Stimulated activated CD4-positive, alpha-beta T cell treated with anti-CD3 and anti-CD28 coated beads, Interleukin-12 subunit alpha, Interleukin-12 subunit beta, amount 100 ng/mL, for 4 hours (primary cell): ENCODE measurements at places on chromosomes 7 and 10.

GRCh38 chr10:113283189-113283588 lies 269.7 kb upstream of the HABP2 start:
- DNase-seq = no peak

- DNase-seq = no peak
These were observed 29.2 kb upstream of the KLF6 start for GRCh38 chr10:3813986-3814837.

DNA sequence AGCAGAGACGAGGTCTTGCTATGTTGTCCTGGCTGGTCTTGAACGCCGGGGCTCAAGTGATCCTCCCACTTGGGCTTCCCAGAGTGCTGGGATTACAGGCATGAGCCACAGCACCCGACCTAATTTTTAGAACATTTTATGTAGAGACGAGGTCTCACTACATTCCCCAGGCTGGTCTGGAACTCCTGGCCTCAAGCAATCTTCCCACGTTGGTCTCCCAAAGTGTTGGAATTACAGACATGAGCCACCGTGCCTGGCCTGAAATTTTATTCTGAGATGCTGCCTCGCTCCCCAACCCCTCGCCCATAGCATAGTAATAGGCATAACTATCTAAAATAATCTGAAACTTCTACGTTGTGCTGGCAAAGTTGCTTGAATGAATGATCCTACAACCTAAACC lies 21.9 kb downstream of the SFXN4 start:
- DNase-seq = no peak

DNA sequence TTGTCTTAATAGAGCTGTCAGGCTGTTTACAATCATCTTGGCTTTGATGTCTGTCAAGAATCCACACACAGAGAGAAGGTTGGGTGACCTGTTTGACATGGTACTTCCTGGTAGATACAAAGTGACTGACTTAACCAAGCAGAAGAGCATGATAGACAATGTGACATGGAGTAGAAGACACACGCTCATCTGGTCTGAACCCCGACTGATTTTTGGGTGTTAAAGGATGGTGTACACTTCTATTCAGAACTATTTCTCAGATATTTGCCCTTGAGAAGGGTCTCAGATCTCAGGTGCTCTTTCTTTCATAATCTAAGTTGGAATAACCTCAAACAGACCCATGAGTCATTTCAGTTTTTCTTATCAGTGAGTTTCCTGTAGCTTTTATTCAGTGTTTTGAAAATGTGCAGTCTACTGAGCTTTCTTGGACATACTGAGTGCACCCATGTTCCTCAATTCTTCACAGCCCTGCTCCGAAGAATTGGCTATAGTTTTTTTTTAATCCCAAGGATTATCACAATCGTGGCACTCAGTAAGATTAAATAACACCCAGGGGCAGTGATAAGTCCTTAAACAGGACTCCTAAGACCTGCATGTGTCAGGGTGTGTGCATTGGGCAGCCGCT lies 46.4 kb upstream of the NXPH1 start:
- DNase-seq = no peak

DNA sequence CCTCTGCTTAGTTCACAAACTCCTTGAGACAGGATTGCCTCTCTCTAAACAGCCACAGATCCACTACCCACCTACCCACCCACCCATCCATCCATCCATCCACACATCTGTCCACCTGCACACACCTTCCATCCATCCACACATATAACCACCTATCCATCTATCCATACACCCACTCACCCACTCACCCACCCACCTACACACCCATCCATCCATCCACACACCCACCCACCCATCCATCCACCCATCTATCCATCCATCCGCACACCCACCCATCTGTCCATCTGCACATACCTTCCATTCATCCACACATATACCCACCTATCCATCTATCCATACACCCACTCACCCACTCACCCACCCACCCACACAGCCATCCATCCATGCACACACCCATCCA lies 9.7 kb downstream of the TECPR1 start:
- DNase-seq = no peak

GRCh38 chr7:50621973-50622490 lies 56.8 kb upstream of the DDC start:
- no peak for DNase-seq

DNA sequence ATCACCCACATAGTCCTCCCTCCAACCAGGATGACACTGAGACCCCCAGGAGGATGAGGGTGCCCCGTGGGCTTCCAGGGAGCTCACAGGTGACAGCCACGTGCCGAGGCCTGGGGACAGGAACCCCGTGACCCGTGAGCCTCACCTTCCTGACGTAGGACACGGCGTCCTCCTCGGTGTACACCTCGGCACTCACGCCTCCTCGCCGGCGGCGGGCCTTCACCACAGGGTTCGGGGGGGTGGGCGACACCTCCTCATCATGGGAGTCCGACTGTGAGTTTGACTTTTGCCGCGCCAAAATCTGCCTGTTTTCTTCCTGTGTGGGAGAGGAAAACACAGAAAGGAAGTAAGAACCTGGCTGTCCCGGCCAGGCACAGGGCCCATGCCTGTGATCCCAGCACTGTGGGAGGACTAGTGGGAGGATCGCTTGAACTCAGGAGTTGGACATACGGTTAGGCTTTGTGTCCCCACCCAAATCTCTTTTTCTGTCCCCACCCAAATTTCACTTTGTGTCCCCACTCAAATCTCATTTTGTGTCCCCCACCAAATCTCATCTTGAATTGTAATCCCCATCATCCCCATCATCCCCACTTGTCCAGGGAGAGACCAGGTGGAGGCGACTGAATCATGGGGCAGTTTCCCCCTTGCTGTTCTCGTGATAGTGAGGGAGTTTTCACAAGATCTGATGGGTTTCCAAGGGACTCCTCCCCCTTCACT lies 45.9 kb upstream of the DNAAF5 start:
- DNase-seq = no peak

DNA sequence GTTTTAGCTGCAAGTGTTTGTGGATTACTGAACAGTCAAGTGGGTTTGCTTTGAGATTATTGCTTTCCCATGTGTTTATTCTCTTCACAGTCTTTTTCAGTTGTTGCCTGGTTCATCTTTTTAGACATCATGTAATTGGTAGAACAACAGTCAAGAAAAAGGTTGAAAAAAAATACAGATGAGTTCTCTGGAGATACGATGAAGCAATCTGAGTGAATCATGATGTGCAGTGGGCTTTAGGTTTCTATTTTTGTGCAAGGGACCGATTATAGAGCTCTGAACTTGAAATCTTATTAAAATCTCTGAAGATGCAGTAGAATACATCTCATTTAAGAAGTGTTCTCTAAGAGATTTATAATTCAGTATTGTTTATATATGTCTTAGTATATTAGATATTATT lies 145.7 kb downstream of the SDK1 start:
- no peak for DNase-seq

- DNase-seq = no peak
These were observed 168.2 kb downstream of the SND1 start for GRCh38 chr7:127819975-127820731.

DNA sequence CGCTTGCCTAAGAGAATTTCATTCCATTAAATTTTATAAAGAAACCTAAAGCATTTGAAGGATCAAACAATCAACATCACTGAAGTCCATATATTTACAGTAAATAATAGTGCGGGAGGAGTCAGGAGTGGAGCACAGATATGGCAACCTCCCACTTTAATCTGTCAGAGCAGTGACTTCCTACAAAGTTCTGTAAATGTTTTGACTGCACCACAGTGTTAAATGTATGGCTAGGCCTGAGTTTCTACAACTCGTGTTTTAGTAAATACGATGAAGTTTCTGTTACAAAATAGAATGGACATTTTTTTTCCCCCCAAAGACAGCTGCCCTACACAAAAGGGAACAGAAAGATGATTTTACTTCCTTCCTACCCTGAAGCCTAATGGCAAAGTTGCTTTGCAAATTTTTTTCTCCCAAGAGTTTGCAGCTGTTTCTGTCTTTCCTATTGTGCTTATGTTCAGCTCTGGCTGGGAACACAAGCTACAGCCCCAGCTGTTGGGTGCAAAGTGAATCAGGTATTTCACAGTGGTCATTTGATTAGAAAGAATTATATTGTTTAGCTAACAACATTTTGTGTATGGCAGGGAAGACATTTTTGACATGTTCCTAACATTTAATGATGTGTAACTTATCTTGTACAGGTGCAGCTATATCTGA lies 62.1 kb downstream of the MET start:
- DNase-seq = no peak

- no peak for DNase-seq
These were observed 15.3 kb downstream of the STAG3 start for GRCh38 chr7:100192969-100193368.

- DNase-seq = no peak
These were observed 127.9 kb downstream of the FAM53B start for GRCh38 chr10:124616040-124616835.

- no peak for DNase-seq
These were observed 72.6 kb downstream of the FAM53B start for GRCh38 chr10:124671486-124672075.

DNA sequence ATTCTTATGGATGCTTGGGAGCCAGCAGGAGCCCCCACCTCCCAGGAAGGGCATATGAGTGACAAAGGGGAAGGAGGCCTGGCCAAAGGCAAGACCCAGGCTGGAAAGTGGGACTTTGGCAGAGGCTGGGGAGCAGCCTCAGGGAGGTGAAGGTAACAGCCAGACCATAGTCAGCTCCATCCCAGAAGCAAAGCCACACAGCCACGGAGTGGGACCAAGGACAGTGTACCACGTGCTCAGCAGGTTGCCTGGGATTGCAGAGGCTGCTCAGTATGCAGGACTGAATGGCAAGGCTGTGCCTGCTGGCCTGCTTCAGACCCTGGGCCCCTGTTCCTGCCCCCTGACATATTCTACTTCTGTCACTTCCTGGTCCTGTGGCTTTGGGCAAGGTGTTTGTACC lies 17.6 kb upstream of the GPR26 start:
- no peak for DNase-seq

GRCh38 chr7:1380231-1380815 lies 78.9 kb downstream of the MICALL2 start:
- DNase-seq = no peak

- DNase-seq = no peak
These were observed 73.4 kb downstream of the SGMS1 start for GRCh38 chr10:50550291-50550839.

GRCh38 chr7:30727061-30727945 lies 24.6 kb upstream of the INMT start:
- no peak for DNase-seq

GRCh38 chr7:24921362-24921679 lies 58.7 kb downstream of the OSBPL3 start:
- DNase-seq = no peak

DNA sequence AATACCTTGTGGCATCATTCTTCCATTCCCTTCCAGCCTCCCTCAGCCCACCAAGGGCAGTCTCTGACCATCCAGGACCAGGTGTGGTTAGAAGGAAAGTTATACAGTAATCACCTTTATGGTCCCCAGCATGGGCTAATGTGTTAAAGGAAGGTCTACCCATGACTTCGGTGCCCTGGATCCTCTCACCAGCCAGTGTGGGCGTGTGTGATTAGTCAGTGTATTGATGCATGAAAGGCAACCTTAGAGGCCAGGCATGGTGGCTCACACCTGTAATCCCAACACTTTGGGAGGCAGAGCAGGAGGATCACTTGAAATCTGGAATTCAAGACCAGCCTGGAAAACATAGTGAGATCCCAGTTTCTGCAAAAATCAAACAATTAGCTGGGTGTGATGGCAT lies 88.9 kb downstream of the APBB1IP start:
- DNase-seq = no peak

DNA sequence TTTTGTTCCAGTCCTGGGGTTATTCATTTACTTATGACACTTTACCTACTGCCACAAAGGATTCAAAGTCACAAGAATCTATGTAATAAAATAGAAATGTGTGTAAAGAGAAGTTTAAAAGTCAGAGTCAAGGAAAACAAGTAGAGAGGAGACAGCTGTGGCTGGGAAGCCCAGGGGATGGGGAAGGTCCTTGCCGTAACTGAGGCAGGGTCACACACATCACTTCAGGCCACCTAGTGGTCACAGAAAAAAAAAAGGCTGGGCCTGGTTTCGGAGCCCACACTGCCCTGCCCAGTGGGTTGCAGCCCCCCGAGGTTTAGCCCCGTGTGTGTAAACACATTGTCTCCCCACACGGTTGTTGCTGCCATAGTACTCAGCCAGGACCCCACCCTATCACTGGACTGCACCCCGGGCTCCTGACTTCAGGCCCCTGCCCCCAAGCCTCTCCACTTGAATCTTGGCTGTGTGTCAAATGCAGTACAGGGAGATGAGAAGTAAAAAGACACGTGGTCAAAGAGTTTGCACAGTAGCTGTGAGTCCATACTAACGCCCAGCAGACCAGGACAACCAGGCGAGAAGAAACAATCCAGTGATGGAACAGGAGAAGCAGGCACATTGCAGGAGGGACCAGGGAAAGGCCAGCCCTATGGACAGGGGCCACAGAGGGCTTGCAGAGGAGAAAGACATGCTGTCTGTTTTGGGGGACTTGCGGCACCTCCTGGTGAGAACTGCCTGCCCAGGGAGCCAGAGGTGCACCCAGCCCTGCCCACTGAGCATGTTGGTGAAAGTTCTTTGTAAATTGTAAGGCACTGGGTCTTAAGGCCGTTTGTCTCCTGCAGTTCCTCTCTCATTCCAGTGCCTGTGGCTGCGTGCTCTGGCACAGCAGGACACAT lies 91.4 kb upstream of the MACROH2A2 start:
- no peak for DNase-seq

GRCh38 chr10:111179514-111179913 lies 102.7 kb downstream of the ADRA2A start:
- DNase-seq = no peak

DNA sequence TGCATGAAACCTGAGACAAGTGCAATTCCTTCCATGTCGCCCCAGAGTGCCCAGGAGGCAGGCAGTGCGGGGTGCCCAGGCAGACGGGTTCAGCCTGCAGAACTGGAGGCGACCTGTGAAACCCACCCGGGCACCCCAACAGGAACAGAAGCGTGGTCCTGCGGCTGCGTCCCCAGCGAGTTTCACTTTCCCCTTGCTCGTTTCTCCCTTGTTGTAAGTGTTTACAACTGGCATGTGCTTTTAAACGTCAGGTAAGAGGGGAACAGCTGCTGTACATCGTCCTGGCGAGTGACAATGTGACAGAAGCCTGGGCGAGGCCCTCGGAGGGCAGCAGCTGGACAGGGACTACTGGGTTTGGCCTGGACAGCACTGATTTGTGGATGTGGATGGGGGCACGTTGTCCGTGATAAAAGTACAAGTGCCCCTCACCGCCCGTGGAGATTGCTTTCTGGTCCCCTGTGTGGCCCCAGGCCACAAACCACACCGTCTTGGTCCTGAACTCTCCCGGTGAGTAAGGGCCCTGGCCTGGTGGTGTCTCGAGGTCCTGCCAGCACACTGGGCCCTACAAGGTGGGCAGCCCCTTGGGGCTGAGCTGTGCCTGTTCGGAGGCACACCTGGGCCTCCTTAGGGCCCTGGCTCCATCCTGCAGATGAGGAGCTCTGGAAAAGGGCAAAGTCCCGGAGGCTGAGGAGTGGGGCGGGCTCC lies 4.0 kb downstream of the VENTX start:
- DNase-seq = no peak

- DNase-seq = no peak
These were observed 115.4 kb downstream of the WDR37 start for GRCh38 chr10:1171586-1171985.
